ENCODE measurements at places on chromosomes 1 and 21. TPM values are rescaled to one million over a fixed set of nuclear protein-coding genes. Genes with fewer than 3 reads are reported as not detected.

DNA sequence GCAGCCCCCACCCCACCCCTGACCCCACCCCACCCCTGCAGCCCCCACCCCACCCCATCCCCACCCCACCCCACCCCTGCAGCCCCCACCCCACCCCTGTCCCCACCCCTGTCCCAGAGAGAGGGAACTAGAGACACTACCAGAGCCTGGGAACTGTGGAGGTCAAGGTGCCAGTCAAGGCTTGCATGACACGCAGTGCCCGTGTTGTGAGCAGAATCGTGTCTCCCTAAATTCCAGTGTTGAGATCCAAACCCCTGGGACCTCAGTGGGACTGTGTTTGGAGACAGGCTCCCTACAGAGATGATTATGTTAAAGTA is 18.4 kb upstream of the SUMO3 start:
- peaks cover 4% of the 10 kb centered on the region for H3K4me1 ChIP-seq
- no peak overlapping the region for H3K4me3 ChIP-seq

DNA sequence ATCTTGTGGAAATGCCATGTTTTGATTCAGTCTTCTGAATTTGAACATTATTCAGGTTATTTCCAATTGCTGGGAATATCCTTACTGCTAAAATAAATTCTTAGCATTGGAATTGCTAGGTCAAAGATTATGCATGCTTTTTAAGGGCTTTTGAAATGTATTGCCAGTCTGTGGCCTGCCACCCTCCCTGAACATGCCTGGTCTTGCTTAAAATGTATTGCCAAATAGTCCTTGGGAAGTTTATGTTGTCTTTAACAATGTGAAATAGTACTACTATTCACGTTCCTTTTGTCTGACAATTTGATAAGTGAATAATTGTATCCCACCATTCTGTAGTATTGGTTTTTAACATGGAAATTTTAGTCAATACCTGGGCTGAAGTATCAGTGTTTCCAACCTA is 13.6 kb downstream of the TARDBP start:
- DNase-seq: no peak
- H3K27me3 ChIP-seq: no peaks in the 10 kb centered on the region
- H3K36me3 ChIP-seq: peaks cover 11% of the 10 kb centered on the region
- peak overlapping the region; percentile 52 for H3K4me3 ChIP-seq
- peaks cover 15% of the 10 kb centered on the region for H3K4me1 ChIP-seq
- H3K27ac ChIP-seq: no peak overlapping the region

- H3K4me1 ChIP-seq: peaks cover 36% of the 10 kb centered on the region
- H3K27me3 ChIP-seq: no peaks in the 10 kb centered on the region
- peak overlapping the region; percentile 91 for H3K27ac ChIP-seq
- H3K36me3 ChIP-seq: no peaks in the 10 kb centered on the region
- DNase-seq: no peak
These were observed 759 bp downstream of the SMYD3 start for GRCh38 chr1:246506367-246506673.

GRCh38 chr1:177825276-177825901 is 144.5 kb downstream of the SEC16B start:
- no peak for DNase-seq

DNA sequence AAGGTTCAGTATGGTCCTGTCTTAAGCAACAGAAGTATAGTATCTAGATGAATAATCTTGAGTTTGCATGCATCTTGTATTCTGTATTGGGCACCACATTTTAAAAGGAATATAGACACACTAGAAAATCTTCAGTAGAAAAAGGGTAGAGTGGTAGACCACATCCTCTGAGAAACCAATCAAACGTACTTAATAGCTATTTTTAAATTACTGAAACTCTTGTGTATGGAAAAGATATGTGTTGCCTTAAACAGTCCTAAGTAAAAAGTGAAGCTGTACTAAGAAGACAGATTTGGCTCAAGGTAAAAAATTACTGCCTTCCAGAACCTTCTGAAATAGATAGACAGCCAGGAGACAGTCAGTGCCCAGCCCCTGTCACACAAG is 3.1 kb downstream of the CTXND2 start:
- peaks cover 3% of the 10 kb centered on the region for H3K36me3 ChIP-seq
- H3K4me3 ChIP-seq: peak overlapping the region; percentile 49
- H3K27me3 ChIP-seq: no peaks in the 10 kb centered on the region
- no peak overlapping the region for H3K27ac ChIP-seq

- no peaks in the 10 kb centered on the region for H3K4me1 ChIP-seq
- DNase-seq: no peak
- H3K36me3 ChIP-seq: no peaks in the 10 kb centered on the region
- no peak overlapping the region for H3K4me3 ChIP-seq
- peaks cover 5% of the 10 kb centered on the region for H3K27me3 ChIP-seq
These were observed 12.6 kb upstream of the OR6N2 start for GRCh38 chr1:158793604-158794003.

DNA sequence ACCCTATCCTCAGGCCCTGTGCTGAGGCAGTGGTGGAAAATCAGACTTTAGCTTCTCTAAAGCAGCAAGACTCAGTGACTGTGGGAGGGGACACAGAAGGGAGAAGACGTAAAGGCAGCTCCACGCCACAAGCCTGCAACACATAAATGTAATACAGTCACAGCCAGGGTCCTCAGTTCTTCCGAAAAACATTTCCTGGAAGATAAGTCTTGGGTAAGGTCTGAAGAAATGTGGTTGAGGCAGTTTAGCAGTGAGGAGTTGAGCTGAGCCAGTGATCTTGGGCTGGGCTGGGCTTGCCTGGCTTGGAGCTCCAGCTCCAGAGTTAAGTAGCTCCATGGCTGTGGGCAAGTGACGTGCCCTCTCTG is 127.8 kb upstream of the ADAR start:
- no peak overlapping the region for H3K4me3 ChIP-seq
- no peak overlapping the region for H3K27ac ChIP-seq
- H3K36me3 ChIP-seq: peaks cover 7% of the 10 kb centered on the region
- peaks cover 55% of the 10 kb centered on the region for H3K27me3 ChIP-seq
- H3K4me1 ChIP-seq: peaks cover 14% of the 10 kb centered on the region

DNA sequence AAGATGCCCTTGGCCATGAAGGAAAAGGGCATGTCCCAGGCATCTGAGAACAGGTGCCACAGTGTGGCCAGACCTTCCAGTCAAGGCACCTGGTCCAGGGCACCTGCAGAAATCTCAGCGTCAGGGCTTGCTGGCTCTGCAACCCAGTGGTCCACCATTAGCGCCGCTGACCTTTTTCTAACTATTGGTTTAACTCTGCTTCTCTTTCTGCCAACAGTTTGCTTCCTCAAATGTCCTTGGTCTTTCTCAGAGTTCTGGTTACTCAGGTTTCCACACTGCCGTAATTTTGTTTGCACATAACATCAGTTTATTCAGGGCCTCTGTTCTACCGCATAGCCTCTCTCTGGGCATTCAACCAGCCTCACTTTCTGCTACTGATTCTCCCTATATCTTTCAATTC is 16.5 kb upstream of the FYB2 start:
- H3K36me3 ChIP-seq: no peaks in the 10 kb centered on the region
- H3K27ac ChIP-seq: no peak overlapping the region
- H3K27me3 ChIP-seq: peaks cover 44% of the 10 kb centered on the region

DNA sequence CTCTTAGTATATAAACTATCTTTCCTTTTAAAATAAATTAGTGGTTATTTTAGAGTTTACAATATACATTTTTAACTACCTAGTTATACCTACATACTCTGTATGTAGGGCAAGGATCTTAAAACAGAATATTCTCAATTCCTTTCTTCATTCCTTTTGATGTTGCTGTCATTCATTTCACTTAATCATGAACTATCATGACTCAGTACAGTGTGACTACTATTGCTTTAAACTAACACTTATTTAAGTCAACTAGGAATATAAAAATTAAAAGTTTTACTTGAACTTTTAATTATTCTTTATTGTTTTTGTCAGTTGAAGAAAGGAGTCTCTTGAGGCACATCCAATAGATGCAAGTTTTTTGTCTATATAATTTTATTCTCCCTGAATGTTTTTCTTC is 726.4 kb downstream of the BRINP3 start:
- peaks cover 2% of the 10 kb centered on the region for H3K36me3 ChIP-seq
- H3K27me3 ChIP-seq: no peaks in the 10 kb centered on the region
- DNase-seq: no peak
- H3K4me1 ChIP-seq: no peaks in the 10 kb centered on the region
- no peak overlapping the region for H3K4me3 ChIP-seq

DNA sequence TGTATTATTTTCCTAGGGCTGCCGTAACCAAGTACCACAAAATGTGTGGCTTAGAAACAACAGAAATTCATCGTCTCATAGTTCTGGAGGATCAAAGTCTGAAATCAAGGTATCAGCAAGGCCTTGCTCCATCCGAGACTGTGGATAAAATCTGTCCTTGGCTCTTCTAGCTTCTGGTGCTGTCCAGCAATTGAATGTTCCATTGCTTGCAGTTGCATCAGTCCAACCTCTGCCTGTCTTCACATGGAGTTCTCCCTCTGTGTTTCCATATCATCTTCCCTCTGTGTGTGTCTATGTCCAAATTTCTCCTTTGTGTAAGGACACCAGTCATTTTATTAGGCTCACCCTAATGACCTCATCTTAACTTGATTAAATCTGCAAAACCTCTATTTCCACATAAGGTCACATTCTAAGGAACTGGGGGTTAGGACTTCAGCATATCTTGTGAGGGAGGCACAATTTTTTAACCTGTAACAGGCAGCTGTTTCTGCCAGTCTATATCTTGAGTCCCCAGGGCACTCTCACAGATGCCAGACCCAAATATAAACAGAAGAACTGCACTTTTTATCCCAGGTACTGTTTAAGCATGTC is 84.2 kb downstream of the ERG start:
- DNase-seq: no peak
- no peaks in the 10 kb centered on the region for H3K36me3 ChIP-seq
- no peaks in the 10 kb centered on the region for H3K4me1 ChIP-seq
- no peak overlapping the region for H3K4me3 ChIP-seq
- no peaks in the 10 kb centered on the region for H3K27me3 ChIP-seq

- no peak for DNase-seq
- peaks cover 7% of the 10 kb centered on the region for H3K4me1 ChIP-seq
- H3K4me3 ChIP-seq: no peak overlapping the region
These were observed 25.4 kb downstream of the ATP5PO start for GRCh38 chr21:33890187-33890586.

DNA sequence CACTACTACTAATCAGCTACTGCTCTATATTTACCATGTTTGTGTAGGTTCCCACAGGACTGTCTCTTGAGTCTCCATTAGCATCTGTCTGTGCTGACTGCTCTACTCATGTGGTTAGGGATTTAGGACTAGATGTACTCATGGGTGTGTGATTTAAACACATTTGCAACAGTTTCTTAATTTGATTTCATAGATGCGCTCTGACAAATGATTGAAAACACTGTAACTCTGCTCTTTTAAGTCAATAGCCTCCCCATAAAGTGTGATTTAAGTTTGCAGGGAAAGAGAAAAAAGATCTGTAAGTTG is 809.3 kb downstream of the NCAM2 start:
- H3K4me1 ChIP-seq: no peaks in the 10 kb centered on the region
- no peaks in the 10 kb centered on the region for H3K36me3 ChIP-seq
- no peaks in the 10 kb centered on the region for H3K27me3 ChIP-seq
- DNase-seq: no peak
- no peak overlapping the region for H3K27ac ChIP-seq
- H3K4me3 ChIP-seq: no peak overlapping the region

- H3K27me3 ChIP-seq: no peaks in the 10 kb centered on the region
- no peaks in the 10 kb centered on the region for H3K36me3 ChIP-seq
- no peaks in the 10 kb centered on the region for H3K4me1 ChIP-seq
- no peak overlapping the region for H3K4me3 ChIP-seq
- DNase-seq: no peak
These were observed 146.8 kb downstream of the ESRRG start for GRCh38 chr1:216576234-216576937.

DNA sequence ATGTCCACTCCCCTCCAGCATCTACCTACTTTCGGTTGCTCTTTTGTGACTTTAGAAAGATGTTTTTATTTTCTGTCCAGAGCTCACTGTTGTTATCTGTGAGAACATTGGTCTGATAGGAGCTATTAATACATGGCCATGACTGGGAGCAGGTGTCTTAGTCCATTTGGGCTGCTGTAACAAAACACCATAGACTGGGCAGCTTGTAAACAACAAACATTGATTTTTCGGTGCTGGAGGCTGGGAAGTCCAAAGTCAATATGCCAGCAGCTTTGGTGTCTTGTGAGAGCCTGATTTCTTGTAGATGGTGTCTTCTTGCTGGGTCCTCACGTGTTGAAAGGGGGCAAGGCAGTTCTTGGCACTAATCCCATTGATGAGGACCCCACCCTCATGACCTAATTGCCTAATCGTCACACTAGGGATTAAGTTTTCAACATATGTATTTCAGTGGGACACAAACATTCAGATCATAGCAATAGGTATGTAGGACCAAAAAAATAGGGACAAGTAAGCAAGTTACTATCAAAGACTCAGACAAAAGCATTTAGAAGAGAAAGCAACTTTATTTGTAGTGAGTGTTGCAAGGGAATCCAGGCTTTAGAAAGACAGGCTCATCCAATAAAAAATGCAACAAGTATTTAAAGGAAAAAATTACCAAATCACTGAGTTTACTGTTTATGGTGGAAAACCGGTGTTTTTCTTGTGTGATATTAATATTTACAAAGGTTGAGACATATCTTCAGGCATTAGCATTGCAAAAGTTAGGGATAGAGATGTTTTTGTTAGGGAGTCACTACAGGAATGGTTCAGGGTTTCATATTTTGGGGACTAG is 55.2 kb upstream of the WDR26 start:
- H3K4me1 ChIP-seq: peaks cover 2% of the 10 kb centered on the region
- peaks cover 8% of the 10 kb centered on the region for H3K27me3 ChIP-seq
- H3K27ac ChIP-seq: no peak overlapping the region
- H3K4me3 ChIP-seq: no peak overlapping the region
- peaks cover 4% of the 10 kb centered on the region for H3K36me3 ChIP-seq
- no peak for DNase-seq

GRCh38 chr1:234997201-234997895 is 131.3 kb downstream of the TOMM20 start:
- no peak overlapping the region for H3K4me3 ChIP-seq
- DNase-seq: no peak

GRCh38 chr1:48207131-48207530 is 15.4 kb upstream of the SLC5A9 start:
- no peak overlapping the region for H3K27ac ChIP-seq
- H3K4me1 ChIP-seq: peaks cover 2% of the 10 kb centered on the region
- H3K36me3 ChIP-seq: no peaks in the 10 kb centered on the region
- peaks cover 36% of the 10 kb centered on the region for H3K27me3 ChIP-seq

- no peak overlapping the region for H3K4me3 ChIP-seq
- H3K27ac ChIP-seq: no peak overlapping the region
- H3K27me3 ChIP-seq: no peaks in the 10 kb centered on the region
- H3K4me1 ChIP-seq: no peaks in the 10 kb centered on the region
- no peaks in the 10 kb centered on the region for H3K36me3 ChIP-seq
- no peak for DNase-seq
These were observed 38.0 kb downstream of the LAMC1 start for GRCh38 chr1:183061194-183061593.

GRCh38 chr1:108570128-108570527 is 10.2 kb downstream of the EEIG2 start:
- peaks cover 7% of the 10 kb centered on the region for H3K4me1 ChIP-seq
- no peak overlapping the region for H3K4me3 ChIP-seq
- DNase-seq: no peak

PTGER3 gene
- 0.86 TPM for total RNA-seq

SYPL2 gene
- not detected for total RNA-seq

AGT gene
- total RNA-seq: not detected

CFAP410 gene
- total RNA-seq: 48.0 TPM

FGR gene
- 12.6 TPM for total RNA-seq

ARHGEF16 gene
- 0.10 TPM for total RNA-seq

DIP2A gene
- 74.2 TPM for total RNA-seq
